Heart left ventricle (tissue), 16 donors: ENCODE measurements at places on chromosomes 5 and 9. TPM values are rescaled to one million over a fixed set of nuclear protein-coding genes. Genes with fewer than 3 reads are reported as not detected.

DNA sequence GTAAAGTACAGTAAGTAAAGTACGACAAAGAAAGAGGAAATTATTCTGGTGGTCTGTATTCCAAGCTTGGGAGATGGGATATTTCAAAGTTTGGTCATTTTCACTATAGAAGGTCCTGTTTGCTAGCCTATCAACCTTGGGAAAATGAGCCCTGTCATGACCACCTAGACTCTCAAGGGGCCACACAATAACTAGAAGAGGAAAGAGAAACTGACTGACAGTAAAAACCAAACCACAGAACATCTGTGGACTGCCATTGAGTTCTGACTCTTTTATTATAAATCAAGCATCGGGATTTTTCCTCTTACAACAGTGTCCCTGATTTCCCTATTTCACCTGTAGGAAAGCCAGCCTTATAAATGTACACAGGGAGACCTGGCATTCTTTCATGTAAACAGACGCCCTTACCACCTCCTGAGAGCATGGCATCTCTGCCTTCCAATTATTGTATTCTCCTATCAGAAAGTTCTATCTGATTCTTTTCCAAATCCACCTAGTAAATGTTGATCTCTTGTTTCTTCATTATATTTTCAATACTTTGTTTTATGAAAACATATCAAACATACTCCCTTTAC is 80.0 kb downstream of the ZNF622 start:
- no peak for DNase-seq

DNA sequence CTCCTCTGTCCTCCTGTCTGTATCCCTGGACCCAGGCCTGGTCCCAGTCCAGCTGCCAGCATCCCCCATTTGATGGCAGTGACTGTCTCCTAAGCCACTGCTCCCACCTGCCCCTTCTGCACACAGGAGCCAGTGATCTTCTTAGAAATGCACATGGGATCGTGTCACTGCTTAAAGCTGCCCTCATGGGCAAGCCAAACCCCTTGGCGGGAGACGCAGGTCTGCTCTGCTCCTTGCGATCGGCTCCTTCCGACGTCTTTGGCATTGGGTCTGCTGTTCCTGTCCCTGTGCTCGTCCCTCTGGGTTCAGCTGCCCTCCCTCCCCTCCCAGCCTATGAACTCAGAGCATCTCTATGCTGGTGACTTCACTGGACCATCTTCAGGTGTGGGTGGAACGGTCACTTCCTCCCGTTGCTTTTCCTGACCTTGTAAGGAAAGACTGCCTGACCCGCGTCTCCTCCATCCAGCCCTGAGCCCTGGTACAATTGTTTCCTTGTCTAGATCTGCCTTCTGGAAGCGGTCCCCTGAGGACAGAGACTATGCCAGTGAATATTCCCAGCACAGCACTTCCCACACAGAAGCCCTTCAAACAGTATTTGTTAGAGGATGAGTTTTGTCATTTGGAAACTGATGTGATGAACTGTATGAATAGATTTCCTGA is 116.5 kb downstream of the ZNF354C start:
- no peak for DNase-seq

GRCh38 chr5:61319388-61320146 is 12.5 kb upstream of the ZSWIM6 start:
- no peak for DNase-seq

DNA sequence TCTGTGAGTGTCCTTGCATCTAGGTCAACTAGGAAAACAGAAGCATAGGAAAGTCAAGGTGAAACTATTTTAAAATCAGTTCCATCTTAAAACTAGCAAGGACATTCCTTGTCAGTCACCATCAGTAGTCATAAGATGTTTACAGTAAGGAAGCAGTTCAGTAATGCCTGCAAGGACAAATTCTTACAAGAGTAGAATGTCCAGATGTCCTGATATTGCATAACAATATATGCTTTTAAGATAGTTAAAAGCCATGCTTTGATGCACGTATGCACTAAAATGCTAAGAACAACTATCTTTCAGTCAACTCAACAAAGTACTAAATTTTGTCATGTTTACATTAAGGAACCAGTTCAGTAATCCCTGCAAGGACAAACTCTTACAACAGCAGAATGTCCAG is 11.3 kb upstream of the SVEP1 start:
- DNase-seq = no peak

DNA sequence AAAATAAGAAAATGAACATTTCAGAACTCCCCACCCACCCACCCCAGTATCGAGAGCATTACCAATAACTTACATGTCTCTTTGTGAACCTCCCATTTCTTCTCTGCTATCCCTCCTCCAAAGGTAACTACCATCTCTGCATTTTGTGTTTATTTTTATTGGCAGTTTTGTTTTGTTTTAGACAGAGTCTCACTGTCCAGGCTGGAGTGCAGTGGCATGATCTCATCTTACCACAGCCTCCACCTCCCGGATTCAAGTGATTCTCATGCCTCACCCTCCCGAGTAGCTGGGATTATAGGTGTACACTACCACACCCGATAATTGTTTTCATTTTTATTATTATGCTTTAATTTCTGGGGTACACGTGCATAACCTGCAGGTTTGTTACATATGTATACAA is 21.7 kb upstream of the GLIS3 start:
- DNase-seq = no peak

DNA sequence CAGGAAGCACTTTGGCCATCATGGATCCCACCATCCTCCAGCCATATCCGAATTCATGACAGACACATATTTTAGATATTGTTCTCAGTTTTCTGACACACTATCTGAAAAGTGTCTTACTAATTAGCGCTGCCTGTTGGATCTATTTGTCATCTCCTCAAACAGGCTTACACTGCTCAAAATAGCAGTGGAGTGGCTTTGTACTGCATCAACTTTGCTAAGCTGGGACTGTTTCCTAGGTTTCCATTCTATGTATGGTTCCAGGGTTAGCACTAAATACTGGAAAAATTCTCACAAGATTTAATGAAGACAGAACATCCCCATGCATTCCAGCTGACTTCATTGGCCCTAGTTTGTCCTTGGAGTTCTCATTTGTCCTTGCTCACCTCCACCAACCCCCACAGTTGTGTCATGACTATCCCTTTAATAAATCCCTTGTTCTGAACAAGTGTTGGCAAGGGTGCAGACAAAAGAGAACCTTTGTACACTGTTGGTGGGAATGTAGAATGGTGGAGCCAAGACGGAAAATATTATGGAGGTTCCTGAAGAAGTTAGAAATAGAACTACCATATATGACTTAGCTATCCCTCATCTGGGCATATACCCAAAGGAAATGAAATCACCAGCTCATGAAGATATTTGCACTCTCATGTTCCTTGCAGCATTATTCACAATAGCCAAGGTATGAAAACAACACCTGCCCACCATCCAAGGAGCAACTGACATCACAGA is 136.5 kb upstream of the RAI14 start:
- no peak for DNase-seq

DNA sequence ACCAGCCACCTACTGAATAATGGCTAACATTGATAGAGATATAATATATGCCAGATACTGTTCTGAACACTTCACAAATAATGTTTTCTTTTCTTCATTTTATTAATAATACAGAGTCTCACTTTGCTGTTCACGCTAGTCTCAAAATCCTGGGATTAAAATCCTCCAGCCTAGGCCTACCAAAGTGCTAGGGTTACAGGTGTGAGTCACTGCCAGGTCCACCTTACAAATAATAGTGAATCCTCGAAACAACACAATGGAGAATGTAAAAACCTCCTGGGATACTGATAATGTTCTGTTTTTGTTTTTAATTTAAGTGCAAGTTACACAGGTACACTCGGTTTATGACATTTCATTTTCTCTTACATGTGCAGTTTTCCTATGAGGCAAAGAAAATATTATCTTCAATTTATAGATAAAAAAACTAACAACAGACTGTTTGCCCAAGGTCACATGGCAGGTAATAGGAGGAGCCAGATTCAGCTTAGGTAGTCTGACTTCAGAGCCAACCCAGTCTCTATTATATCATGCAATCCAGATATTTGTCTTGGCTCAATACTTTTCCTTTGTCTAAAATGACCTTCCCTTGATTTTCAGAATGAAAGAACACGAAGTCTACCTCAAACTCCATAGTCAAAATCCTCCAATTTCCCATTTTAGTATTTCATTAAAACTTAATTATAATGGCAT is 7.8 kb downstream of the ZFR start:
- DNase-seq = no peak

DNA sequence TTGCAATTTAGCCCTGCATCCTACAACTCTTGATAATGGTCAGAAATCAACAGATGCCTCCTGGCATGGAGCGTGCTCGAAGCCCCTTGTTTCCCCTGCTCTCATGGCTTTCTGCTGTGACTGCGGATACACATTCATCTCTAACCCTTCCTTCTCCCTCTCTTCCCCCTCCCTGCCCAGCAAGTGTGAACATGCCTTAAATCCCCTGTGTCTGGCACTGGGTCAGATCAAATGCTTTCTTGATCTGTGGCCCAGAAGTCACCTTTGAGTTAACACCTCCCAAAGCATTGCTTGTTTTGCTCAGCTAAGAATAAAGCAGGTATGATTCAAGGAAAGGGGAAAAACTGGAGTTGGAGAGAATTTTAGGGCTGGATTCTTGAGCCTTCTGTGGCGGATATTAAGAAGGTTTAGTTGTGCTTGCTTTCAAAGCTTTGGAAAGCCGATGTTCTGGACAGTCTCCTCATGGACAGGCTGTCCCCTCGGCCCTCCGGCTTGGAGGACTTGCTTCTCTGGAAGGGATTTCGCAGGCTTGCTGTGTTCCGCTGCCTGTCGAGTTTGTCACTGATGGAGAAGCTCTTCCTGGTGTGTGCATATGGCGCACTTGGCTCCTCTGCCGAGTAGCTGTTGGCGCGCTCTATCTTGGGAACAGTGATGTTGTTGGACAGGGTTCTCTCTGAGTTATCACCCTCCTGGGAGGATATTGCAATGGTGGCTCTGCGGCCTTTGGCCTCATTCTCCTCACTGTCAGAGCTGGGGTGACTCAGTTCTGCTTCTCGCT is 121.3 kb upstream of the KLF9 start:
- DNase-seq = no peak

GRCh38 chr5:78109891-78110324 is 184.6 kb downstream of the AP3B1 start:
- no peak for DNase-seq

- no peak for DNase-seq
Measured at GRCh38 chr5:177474846-177475562, 1.6 kb upstream of the DBN1 start.

GRCh38 chr5:39977066-39977655 is 552.4 kb upstream of the DAB2 start:
- no peak for DNase-seq

GRCh38 chr9:86405086-86405491 is 50.9 kb upstream of the TUT7 start:
- DNase-seq = no peak

DNA sequence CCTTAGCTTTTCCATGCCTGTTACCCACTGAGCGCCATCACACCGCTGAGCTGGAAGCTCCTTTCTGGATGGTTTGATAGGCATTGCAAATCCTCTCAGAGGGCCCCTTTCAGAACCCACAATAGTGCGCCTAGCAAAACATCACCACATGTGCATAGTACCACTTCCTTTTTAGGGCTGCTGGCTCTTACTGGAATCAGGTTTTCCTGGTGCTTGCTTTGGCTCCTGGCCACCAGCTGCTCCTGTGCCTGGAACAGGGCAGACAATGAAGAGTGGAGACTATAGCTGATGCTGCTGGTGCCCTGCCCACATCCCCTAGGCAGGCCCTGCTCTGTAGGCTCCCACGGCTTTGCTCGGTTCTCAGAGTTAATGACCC is 163.6 kb upstream of the SEMA6A start:
- no peak for DNase-seq

GRCh38 chr5:82601077-82601476 is 322.9 kb upstream of the RPS23 start:
- DNase-seq = no peak

DNA sequence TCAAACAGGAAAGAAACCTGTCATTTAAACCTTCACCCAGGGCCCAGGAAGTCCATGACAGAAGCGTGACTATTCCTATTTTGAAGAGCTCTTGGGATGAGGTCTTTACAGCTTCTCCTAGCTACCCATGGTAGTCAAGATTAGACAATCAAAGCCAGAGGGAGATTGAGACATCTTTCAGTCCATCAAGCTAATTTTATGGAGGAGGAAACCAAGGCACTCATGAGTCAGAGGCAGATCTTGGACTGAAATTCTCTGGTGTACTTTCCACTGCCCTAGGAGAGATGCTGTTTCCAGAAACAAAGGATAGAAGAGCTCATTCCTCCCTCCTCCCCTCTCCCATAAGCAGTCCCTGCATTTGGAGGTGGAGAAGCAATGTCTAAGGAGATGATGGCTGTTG is 9.2 kb downstream of the TNFSF8 start:
- no peak for DNase-seq

DNA sequence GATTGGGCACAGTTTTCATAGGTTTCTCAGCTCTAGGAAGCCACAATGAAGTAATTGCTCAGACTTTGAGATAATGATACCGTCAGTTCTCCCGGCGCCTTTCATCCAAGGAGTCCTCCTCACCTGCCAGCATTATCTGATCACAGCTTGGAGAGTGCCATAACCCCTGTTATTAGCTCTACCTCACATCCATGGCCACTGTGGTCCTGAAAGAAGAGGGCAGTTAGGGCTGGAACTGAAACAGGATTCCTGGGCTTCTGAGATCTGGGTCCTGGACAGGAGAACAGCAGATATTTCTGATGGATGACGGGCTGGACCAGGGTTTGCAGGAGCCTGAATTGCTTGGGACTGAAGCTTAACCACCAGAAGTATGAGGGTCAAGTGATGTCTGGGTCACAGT is 13.5 kb downstream of the RGS3 start:
- DNase-seq = no peak

- no peak for DNase-seq
Measured at GRCh38 chr5:134420343-134420742, 8.7 kb upstream of the CDKN2AIPNL start.

GRCh38 chr9:136754059-136754572 is 3.9 kb downstream of the LCN8 start:
- no peak for DNase-seq

DNA sequence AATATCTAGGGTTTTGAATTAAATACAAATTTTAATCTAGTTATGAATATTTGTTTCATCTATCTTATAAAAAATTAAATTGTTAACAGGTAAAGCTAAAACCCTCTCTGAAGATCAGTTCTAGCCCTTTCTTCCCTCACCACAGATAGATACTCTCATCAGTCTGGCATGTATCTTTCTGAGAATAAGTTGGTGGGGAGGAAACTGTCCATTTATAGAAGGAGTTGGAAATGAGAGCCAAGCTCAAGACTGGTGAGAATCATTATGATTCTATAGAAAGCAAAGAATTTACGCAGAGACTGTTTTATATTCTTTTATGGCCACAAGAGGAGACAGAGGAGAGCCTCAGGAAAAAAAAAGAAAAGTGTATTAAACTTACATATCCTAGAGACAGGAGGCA is 59.0 kb downstream of the STARD4 start:
- no peak for DNase-seq

- DNase-seq = no peak
Measured at GRCh38 chr5:148684528-148684927, 30.2 kb upstream of the HTR4 start.

Gene HEMGN
- not detected for total RNA-seq

Gene ALDOB
- 0.56 TPM for total RNA-seq

Gene TEX53
- total RNA-seq = not detected

Gene INSL6
- total RNA-seq = not detected

Gene PIP5KL1
- not detected for total RNA-seq

Gene CEP78
- 3.1 TPM for total RNA-seq

Gene SNAPC4
- total RNA-seq = 4.3 TPM

Gene CDHR2
- total RNA-seq = not detected

Gene IL4
- total RNA-seq = not detected

Gene OLFML2A
- 34.1 TPM for total RNA-seq

Gene TXNDC8
- not detected for total RNA-seq

Gene PCDHA11
- total RNA-seq = not detected

Gene TAF11L10
- not detected for total RNA-seq

Gene PHYHD1
- total RNA-seq = 32.2 TPM

Gene ADAMTSL1
- total RNA-seq = 4.5 TPM

Gene AK3
- total RNA-seq = 159 TPM

Gene TRPM6
- total RNA-seq = 0.48 TPM
